ENCODE measurements at places on chromosomes 7 and 10. TPM values are rescaled to one million over a fixed set of nuclear protein-coding genes. Genes with fewer than 3 reads are reported as not detected.
A peak's percentile ranks its signal among the peaks of the same experiment; 100 is the strongest.

DNA sequence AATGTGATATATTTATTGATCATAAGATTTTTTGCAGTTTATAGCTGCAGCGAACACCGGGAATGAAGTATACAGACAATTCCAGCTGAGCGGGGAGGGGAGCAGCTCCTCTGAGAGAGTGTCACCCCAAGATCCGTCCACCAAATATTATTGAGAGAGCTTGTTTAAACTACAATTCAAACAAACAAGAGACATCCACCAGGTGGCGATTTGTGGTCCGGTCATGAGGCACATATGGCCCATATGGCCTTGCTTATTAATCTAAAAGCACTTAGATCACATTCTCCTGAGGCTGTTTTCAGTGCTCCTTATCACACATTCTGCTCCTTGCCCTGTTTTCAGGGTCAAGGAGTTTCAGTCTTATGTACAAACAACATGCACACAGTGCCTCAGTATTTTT, 83.1 kb downstream of the THSD7A start:
- DNase-seq, result peak; percentile 3

The ENO4 gene
- total RNA-seq, result 0.35 TPM

The FZD8 gene
- 275 TPM for total RNA-seq

GRCh38 chr7:95411036-95411435, 14.9 kb upstream of the PON3 start:
- DNase-seq, result peak; percentile 23

DNA sequence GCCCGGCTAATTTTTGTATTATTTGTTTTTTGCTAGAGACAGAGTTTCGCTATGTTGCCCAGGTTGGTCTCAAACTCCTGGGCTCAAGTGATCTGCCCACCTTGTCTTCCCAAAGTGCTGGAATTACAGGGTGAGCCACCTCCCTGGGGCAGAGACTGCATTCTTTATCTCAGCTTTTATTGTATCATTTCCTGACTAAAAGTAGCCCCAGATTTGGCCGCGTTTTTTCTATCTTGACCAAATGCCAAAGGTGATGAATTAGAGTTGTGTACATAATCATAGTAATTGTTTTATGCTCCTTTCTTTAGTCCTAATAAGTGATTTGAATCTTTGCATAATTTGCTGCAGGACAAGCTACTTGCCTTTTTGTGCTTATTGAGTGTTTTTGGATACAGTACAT, 3.1 kb upstream of the SMNDC1 start:
- DNase-seq, result peak; percentile 75

The IKZF1 gene
- total RNA-seq, result not detected

- peak; percentile 73 for DNase-seq
Observed at GRCh38 chr10:50396491-50397311, 145.4 kb upstream of the ASAH2 start.

GRCh38 chr7:158647475-158647792, 57.2 kb downstream of the NCAPG2 start:
- no peak for DNase-seq

The ZNF680 gene
- total RNA-seq, result 4.3 TPM

The SUN3 gene
- not detected for total RNA-seq

- DNase-seq, result peak; percentile 45
Observed at GRCh38 chr7:17408904-17409290, 110.4 kb downstream of the AHR start.

DNA sequence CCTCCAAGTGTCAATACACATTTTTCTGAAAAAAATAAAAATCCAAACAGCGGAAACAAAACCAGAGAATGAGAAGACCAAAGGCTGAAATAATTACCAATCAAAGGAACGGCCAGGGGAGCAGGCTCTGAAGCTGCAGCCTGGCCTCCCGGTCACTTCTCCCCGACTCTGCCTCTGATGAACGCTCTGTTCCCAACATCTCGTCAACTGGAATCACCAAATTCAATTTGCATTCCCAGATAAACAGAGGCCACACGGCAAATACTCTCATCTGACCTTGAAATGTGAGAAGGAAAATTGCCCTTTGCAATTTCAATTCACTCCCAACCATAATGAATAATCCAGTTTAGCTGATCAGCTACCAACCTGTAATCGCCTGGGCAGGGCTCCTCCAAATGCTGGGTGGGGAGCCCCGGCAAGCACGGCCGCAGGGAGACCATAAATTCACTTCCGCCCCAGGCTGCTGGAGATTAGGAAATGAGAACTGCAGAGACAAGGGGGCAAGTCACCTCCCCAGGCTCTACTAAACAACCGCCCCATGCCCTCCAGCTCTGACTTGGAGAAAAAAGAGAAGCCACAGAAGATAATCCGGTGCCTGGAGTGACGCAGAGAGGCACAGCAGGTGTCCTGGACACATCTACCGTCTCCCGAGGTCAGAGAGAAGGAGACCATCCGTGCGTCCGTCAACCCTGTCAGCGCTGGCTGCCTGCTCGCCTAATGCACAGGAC, 153.2 kb downstream of the MAD1L1 start:
- DNase-seq, result no peak

The FAM180A gene
- not detected for total RNA-seq

The CDC123 gene
- 110 TPM for total RNA-seq

DNA sequence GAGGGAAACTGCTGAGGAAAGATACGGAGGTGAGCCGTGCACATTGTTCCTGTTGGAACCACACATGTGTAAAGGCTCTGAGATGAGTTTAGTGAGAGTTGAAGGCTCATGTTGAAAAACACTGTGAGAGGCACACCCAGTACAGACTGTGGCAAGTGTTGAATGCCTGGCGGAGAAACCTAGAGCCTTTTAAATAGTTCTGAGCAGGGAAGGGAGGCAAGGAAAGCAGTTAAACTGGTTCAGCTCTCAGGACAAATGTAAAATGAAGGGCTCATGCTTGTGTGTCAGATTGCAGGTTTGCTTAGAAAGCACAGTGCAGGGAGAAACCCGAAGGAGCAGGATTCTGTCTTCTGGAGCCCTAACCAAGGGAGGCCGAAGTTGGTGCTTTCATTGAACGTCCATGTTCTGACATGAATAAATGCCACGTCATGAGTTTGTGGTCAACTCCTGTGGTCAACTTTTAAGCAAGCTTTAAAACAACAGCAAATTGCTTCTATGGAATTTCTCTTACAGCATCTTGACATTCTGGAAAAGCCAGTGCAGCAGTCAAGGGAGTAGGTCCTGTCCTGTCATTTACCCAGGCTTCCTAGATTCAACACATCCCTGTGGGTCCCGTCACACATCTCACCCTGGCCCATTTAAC, 650.9 kb upstream of the GALNT17 start:
- DNase-seq, result no peak

The ATG9B gene
- total RNA-seq, result 1.2 TPM

- no peak for DNase-seq
Observed at GRCh38 chr10:9863559-9864121, 1154.0 kb upstream of the CELF2 start.

The HOGA1 gene
- total RNA-seq, result 0.15 TPM

GRCh38 chr10:33477291-33478088, 143.0 kb upstream of the NRP1 start:
- no peak for DNase-seq

The MACC1 gene
- total RNA-seq, result 12.0 TPM

DNA sequence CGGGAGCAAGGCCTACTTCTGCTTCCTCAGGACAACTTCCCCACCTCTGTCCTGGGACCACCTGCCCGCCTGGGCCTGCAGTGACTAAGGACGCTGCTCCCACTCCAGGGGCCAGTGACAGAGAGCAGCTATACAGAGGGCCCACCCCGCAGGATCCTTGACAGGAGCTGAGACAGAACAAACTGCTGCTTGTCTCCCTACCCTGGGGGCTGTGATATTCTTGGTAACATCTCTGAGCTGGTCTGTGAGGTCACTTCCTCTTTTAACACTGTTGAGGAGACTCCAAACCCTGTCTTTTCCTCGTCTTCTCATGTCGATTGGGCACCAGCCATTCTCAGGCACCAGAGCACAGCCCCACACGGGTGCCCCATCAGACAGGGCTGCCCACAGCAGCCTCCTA, 6.9 kb upstream of the MRPS24 start:
- no peak for DNase-seq

- DNase-seq, result peak; percentile 19
Observed at GRCh38 chr10:28429573-28430216, 103.2 kb upstream of the WAC start.

DNA sequence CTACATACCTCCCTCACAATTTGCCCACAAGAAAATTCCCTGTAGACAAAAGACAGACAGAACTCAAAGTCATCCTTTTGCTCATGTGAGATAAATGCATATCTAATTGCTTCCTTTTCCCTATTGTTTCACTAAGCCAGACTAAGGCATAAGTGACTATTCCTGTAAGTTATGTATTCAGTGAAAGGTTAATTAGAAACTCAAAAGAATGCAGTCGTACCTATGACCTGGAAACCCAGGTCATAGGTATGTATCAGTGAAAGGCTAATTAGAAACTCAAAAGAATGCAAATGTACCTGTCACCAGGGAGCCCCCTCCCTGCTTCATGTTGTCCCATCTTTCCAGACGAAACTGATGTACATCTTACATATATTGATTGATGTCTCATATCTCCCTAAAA, 10.3 kb upstream of the GARS1 start:
- DNase-seq, result no peak

The ADIRF gene
- total RNA-seq, result 259 TPM

GRCh38 chr10:20898866-20899535, 1.9 kb upstream of the NEBL start:
- DNase-seq, result no peak

The ADAM8 gene
- total RNA-seq, result 113 TPM

Measured in PC-3 (cell line).